ENCODE measurements at places on chromosomes 1 and 21. TPM values are rescaled to one million over a fixed set of nuclear protein-coding genes. Genes with fewer than 3 reads are reported as not detected.

The FLG gene
- not detected for total RNA-seq

The HCN3 gene
- total RNA-seq, result 0.65 TPM

The GCSAML gene
- total RNA-seq, result not detected

The GART gene
- total RNA-seq, result 95.4 TPM

The SMCP gene
- total RNA-seq, result not detected

The NEXN gene
- 2.3 TPM for total RNA-seq

The CELSR2 gene
- 0.65 TPM for total RNA-seq

The FAM20B gene
- total RNA-seq, result 30.7 TPM

The SPATA6 gene
- 1.5 TPM for total RNA-seq

The GBP5 gene
- under 0.01 TPM for total RNA-seq

The ITLN2 gene
- not detected for total RNA-seq

The ANP32E gene
- 18.6 TPM for total RNA-seq

The LHX8 gene
- not detected for total RNA-seq

The CLCA1 gene
- not detected for total RNA-seq

The TEKT2 gene
- 0.10 TPM for total RNA-seq

The CD247 gene
- total RNA-seq, result not detected

The TMEM79 gene
- total RNA-seq, result 1.9 TPM

The ACAP3 gene
- 22.4 TPM for total RNA-seq

The LCE2C gene
- not detected for total RNA-seq

The ZNF496 gene
- 56.8 TPM for total RNA-seq

The RNF2 gene
- 27.1 TPM for total RNA-seq

The PCBP3 gene
- total RNA-seq, result not detected

The PDE9A gene
- 0.96 TPM for total RNA-seq

The PODN gene
- total RNA-seq, result 0.19 TPM

The ESPN gene
- 1.3 TPM for total RNA-seq

The CELF3 gene
- not detected for total RNA-seq

All from vein endothelial cell (primary cell).